ENCODE measurements at places on chromosomes 4 and X. TPM values are rescaled to one million over a fixed set of nuclear protein-coding genes. Genes with fewer than 3 reads are reported as not detected.

- DNase-seq = no peak
These were observed 236.2 kb downstream of the FRAS1 start for GRCh38 chr4:78293348-78293747.

DNA sequence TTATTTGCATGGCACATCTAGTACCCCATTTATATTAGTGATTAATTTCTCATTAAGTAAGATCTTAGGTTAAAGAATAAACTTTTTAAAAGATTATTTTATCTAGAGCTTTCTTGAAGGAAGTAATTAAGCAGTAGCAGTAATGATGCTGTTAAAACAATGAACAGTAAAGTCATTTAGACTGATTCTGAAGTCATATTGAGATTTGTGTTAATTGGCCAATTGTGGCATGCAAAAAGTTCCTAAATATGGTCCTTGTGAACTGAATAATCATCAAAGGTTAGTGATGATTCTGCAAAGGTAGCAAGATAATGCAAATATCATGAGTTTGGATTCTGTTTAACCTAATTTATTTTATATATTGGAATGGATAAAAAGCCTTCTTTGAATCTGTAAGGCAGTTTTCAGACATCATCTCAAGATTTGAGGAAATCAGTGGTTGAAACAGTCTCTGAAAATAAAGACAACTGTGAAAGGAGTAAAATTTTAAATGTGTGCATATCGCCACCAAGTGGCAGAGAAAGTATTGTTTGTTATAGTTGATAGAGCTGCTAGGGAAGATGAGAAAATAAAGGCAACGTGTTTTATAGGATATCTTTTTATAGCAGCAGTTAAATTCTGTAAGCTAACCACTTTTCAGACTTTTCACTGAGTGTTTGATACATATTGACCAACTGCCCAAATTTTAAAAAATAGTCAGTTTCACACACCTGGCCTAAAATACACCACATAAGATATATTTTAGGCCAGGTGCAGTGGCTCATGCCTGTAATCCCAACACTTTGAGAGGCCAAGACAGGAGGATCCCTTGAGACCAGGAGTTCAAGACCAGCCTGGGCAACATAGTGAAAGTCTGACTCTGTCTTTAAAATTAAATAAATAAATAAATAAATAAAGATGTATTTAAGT lies 79.6 kb downstream of the CCKAR start:
- no peak for DNase-seq

DNA sequence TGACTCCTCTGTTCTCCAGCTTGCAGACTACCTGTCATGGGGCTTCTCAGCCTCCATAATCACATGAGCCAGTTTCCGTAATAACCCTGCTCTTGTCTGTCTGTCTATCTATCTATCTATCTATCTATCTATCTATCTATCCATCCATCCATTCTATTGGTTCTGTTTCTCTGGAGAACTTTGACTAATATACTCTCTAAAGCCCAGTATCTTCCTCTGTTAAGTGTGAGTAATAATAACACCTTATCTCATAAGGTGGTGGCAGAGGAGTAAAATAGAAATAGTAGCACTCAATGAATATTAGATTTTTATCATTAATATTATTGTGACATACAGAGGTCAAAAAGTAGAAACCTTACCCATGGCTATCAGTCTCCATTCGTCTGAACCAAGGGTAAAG lies 177.9 kb upstream of the PGRMC2 start:
- no peak for DNase-seq

GRCh38 chr4:10504570-10505179 lies 47.4 kb upstream of the ZNF518B start:
- no peak for DNase-seq

DNA sequence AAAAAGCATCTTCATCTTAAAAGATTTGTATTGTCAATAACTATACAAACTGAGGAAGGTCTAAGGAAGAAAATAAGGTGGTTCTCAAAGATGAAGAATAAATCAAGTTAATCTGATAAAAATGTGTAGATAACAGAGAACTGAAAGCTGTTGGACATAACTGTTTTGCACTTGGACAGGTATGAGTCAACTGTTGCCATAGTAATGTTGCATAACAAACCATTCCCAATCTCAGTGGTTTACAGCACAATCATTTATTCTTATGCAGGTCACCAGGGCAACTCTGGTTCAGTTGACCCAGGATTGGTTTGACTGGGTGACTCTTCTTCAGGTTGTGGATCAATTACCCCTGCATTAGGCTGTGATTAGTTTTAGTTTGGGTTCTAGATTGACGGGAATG lies 2197.7 kb downstream of the ARAP2 start:
- no peak for DNase-seq

DNA sequence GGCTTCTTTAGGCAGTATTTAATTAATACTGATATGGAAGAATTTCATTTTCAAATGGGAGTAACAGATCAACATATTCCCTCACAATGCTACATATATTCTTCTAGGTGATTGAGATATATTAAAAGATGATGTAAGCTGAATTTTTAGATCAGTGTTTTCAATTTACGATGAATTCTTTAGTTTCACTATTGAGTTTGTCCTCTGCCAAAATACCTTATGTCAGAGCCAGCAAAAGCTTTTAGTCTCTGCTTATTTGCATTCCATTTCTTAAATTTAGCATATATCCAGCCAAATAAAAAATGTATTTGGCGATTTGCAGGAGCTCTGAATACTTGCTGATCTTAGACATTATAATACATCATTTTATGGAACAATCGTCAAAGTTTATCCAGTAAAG lies 144.3 kb downstream of the MOSPD2 start:
- no peak for DNase-seq

DNA sequence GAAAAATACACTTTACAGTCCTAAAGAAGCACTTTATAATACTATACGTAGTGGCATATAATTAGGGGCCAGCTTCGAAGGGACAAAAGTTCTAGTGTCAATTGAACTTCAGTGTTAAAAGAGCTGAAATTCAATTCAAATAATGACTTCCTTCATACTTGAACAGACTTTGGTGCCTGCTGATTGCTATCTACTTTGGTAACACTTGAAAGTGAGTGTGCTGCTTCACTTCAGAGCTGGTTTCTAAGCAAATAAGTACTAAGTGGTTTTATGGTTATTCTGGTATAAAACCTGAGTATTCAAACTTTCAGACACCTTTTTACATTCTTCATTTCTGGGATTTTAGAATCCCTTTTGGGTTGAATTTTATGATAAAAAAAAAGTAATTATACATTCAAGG lies 107.0 kb downstream of the SLC4A4 start:
- no peak for DNase-seq

- no peak for DNase-seq
These were observed 9.3 kb downstream of the DIPK2B start for GRCh38 chrX:45191383-45191782.

GRCh38 chr4:105666693-105667092 lies 41.8 kb downstream of the INTS12 start:
- DNase-seq = no peak

- no peak for DNase-seq
These were observed 84.3 kb downstream of the NBDY start for GRCh38 chrX:56813318-56813837.

- no peak for DNase-seq
These were observed 392.0 kb downstream of the UBE2NL start for GRCh38 chrX:144275843-144276242.

DNA sequence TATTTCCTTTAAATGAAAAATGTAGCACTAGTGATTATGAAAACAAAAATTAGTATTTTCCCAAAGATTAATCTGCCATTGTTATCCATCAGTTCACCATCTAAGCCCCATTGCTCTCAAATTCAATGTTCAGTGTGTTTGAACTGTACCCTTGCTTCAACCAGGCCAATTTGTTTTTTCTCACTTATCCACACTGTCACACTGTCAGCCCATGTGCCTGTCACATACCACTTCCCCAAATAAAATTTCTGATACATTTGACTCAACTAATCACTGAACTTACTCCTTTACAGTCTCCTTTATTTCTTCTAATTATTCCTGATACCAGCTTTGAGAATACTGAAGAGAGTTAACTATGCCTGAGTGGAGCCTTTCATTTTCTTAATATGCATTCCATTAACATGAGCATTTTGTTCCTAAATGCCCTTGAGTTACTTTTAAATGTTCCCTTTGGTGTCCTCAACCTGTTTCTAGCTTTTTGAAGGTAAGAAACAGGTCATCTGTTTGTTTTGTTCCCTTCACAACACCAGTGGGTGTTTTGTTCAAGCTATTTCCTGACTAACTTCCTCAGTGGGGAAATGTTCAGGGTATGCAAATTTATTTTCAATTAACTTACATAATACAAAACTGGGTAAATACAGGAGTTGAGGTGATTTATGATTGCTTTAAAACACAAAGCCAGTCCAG lies 117.1 kb downstream of the RPA4 start:
- no peak for DNase-seq

GPM6B gene
- 132 TPM for total RNA-seq

NDP gene
- total RNA-seq = 0.29 TPM

NXF3 gene
- not detected for total RNA-seq

HHIP gene
- 0.84 TPM for total RNA-seq

LRCH2 gene
- total RNA-seq = 5.5 TPM

SATL1 gene
- 0.17 TPM for total RNA-seq

ZNF157 gene
- total RNA-seq = 2.2 TPM

AMOT gene
- 7.1 TPM for total RNA-seq

Measured in H1 (cell line).